ENCODE measurements at places on chromosomes 13 and 19.

DNA sequence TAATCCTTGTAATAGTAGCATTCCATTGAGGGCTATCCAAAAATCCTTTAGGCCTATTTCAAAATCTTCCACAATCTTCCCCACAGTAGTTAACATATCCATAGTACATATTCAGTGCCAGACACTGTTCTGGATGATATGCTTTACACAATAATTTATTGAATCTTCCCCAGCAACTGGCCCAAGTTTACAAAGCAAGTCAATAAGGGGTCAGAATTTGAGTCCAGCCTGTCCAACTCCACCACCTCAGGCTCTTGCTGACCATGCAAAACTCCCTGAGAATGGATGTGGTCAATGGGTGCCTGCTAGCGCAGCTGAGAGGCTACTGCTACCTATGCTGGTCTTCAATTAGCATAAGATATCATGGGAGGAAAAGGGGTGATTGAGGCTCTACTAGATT is 529.6 kb downstream of the FGF9 start:
- H3K36me3 ChIP-seq, result no peaks in the 10 kb centered on the region
- no peaks in the 10 kb centered on the region for H3K27me3 ChIP-seq
- no peaks in the 10 kb centered on the region for H3K4me1 ChIP-seq

GRCh38 chr13:113192279-113192678 is 16.2 kb downstream of the PCID2 start:
- H3K27ac ChIP-seq, result no peak overlapping the region
- no peaks in the 10 kb centered on the region for H3K27me3 ChIP-seq
- H3K4me3 ChIP-seq, result no peak overlapping the region
- no peaks in the 10 kb centered on the region for H3K36me3 ChIP-seq
- H3K4me1 ChIP-seq, result peaks cover 9% of the 10 kb centered on the region

DNA sequence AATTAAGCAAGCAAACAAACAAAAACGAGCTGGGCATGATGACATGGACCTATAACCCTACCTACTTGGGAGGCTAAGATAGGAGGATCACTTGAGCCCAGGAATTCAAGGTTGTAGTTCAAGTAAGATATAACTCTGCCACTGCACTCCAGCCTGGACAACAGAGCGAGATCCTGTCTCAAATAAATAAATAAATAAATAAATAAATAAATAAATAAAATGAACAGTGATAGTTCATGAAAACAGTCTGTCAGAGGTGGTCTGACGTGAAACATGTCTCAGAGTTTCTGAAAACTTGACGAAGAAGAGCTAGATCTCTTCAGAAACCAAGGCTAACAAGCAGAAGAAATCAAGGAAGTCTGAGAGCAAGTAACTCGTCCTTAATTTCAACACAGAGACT is 188.8 kb upstream of the GPC6 start:
- no peak overlapping the region for H3K27ac ChIP-seq
- H3K4me1 ChIP-seq, result no peaks in the 10 kb centered on the region
- no peak overlapping the region for H3K4me3 ChIP-seq
- DNase-seq, result no peak
- no peaks in the 10 kb centered on the region for H3K27me3 ChIP-seq

DNA sequence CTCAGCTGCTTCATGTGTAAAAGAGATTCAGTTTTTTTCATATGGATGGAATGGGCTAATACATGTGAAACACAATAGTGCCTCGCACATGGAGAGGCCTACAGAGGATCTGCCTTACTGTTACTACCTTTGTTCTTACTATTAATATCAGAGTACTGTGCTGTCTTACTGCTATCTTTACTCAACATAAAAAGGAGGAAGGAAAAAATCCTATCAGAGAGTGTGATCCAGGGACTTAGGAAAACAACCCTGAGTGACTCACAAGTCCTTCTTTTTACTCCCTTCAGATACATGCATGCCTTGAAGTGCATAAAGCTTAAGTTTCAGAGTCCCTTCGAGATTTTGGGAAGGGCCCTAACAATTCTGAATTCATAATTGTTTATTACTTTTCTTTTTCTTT is 136.8 kb downstream of the TBC1D4 start:
- peaks cover 3% of the 10 kb centered on the region for H3K4me1 ChIP-seq
- no peak overlapping the region for H3K4me3 ChIP-seq
- H3K36me3 ChIP-seq, result no peaks in the 10 kb centered on the region
- H3K27ac ChIP-seq, result no peak overlapping the region
- H3K27me3 ChIP-seq, result no peaks in the 10 kb centered on the region
- no peak for DNase-seq

DNA sequence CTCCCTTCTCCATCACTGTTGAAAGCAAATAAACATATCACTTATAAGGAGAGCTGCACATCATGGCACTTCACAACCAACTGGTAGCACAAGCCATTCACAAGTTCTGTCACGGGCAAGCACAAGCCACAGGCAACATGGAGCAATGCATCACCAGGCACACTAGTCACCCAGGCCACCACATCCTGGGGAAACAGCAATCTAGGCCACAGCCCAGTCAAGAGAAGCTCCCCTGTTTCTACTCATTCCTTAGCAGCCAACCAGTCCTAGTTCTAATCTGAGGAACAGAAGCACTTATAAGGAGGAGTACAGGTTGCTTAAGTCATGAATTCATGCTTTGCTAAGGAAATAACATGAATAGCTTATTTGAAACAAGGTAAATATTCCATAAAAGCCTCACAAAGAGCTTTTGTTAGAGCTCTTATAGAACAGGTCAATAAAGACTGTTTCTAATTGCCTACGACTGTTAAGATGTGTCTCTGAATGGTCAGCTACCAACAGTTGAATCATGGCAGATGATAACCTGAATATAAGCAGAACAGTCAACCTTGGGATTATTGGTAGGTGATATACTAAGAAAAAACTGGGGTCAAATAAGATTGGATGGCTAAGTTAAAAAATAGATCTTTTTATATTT is 169.0 kb downstream of the TBC1D4 start:
- no peak overlapping the region for H3K27ac ChIP-seq
- H3K4me1 ChIP-seq, result no peaks in the 10 kb centered on the region
- no peaks in the 10 kb centered on the region for H3K27me3 ChIP-seq
- H3K36me3 ChIP-seq, result no peaks in the 10 kb centered on the region
- no peak for DNase-seq

DNA sequence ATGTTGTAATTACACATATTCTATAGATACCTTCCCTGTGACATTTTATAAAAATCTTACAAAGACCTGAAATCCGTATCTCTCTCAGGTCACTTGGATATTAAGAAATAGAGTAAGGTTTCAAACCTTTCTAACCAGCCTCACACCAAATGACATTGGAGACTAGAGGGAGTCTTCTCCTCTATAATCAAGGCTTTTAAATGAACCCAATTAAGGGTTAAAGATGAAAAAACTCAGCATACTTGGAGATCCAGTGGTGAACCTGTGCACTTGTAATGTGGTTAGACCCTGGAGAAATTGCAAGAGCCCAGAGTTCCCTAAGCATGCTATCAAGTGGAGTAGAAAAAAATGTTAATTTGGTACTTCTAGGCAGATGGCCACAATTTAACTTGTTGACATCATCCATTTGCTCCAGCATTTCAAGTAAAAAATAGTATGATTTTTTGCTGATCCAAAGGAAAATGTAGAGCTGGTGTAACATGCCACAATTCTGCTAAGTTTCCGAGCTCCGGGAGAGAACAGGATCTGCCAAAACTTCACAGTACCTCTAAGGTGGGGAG is 554.1 kb upstream of the MIR17HG start:
- no peak overlapping the region for H3K4me3 ChIP-seq
- no peaks in the 10 kb centered on the region for H3K27me3 ChIP-seq
- no peaks in the 10 kb centered on the region for H3K4me1 ChIP-seq
- H3K36me3 ChIP-seq, result no peaks in the 10 kb centered on the region

DNA sequence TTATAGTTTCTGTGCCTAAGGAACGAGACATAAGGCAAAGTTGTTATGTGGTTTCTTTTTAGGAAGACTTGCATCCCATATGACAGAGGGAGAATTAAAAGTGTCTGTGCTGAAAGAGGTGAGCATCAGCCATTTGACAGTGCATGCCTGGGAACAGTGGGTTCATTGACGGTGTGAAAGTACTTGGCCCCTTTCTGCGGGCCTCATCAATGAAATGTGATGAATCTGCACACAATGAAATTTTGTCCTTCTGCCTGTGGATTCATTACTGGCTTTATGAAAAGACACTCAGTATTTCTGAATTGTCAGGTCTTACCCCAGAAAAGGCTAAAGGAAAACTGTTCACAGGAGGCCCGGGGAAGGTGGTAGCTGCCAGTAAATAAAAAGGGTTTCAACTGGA is 295.8 kb downstream of the FOXO1 start:
- no peaks in the 10 kb centered on the region for H3K4me1 ChIP-seq
- H3K4me3 ChIP-seq, result no peak overlapping the region
- H3K36me3 ChIP-seq, result no peaks in the 10 kb centered on the region
- H3K27ac ChIP-seq, result no peak overlapping the region
- DNase-seq, result no peak

DNA sequence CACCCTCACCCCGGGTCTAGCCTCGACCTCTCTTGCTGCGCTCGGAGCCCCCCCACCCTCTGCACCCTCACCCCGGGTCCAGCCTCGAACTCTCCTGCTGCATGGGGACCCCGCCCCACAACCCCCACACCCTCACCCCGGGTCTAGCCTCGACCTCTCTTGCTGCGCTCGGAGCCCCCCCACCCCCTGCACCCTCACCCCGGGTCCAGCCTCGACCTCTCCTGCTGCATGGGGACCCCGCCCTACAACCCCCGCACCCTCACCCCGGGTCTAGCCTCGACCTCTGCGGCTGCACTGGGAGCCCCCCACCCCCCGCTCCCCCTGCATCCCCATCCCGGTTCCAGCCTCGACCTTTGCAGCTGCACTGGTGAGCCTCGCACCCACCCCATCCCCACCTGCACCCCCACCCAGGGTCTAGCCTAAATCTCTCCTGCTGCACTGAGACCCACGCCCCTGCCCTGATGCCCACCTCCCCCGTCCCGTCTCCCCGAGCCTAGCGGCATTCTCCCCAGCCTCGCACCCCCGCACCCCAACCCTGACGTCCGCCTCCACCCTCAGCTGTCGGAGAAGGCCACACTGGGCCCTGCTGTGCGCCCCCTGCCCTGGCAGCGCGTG is 1.8 kb downstream of the CFD start:
- no peaks in the 10 kb centered on the region for H3K36me3 ChIP-seq
- no peaks in the 10 kb centered on the region for H3K27me3 ChIP-seq
- H3K27ac ChIP-seq, result no peak overlapping the region
- DNase-seq, result no peak
- no peak overlapping the region for H3K4me3 ChIP-seq

DNA sequence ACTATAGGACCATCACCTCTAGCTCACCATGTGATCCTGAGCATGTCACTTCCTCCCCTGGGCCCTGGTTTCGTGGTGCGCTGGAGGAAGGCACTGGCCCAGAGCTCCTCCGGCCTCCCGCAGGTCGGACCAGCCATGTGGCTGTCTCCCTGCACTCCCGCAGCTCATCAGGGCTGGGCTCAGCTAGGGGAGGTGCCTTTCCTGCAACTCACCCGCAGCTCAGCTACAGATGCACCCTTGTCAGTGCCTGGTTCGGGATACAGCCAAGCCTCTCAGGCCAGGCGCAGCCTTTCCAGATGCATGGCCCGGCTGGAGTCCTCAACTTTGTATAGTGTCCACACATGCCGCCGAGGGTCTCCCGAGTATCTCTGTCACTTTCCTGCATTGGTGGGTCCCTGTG is 138.2 kb upstream of the VSTM2B start:
- no peaks in the 10 kb centered on the region for H3K4me1 ChIP-seq
- H3K36me3 ChIP-seq, result no peaks in the 10 kb centered on the region
- H3K27ac ChIP-seq, result no peak overlapping the region
- no peak for DNase-seq

DNA sequence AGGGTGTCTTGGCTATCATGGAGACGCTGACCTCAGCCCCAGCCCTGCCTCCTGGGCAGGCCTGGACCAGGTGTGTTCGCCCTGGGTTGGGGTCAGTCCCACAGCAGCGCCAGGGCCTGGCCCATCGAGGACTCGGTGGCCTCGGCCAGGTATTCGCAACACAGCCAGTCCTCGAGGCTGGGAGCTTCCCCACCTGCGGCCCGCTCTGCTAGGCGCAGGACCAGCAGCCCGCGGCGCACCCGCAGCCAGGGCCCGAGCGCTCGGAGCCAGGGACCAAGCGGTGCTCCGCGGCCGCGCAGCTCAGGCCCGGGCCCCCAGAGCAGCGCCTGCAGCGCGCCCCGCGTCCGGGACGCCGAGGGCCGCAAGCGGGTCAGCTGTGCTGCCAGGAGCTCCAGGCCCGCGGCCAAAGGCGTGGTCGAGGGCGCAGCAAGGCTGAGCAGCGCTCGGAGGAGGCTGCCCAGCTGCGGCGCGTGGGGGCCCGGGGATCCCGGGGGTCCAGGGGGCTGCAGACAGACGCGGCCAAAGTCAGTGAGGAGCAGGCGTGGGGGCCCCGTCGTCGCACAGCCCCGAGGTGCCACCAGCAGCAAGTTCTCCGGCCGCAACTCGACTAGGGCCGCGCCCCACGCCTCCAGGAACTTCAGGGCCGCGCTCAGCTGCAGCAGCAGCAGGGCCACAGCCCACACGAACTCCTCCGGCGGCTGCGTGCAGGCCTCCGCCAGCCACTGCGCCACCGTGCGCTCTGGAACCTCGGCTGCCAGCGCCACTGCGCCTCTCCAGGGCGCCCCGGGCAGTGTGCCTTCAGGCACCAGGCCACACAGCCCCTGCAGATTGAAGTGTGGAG is 6.2 kb downstream of the PEAK3 start:
- H3K4me1 ChIP-seq, result peaks cover 19% of the 10 kb centered on the region
- peaks cover 5% of the 10 kb centered on the region for H3K36me3 ChIP-seq
- no peak overlapping the region for H3K27ac ChIP-seq
- no peaks in the 10 kb centered on the region for H3K27me3 ChIP-seq

DNA sequence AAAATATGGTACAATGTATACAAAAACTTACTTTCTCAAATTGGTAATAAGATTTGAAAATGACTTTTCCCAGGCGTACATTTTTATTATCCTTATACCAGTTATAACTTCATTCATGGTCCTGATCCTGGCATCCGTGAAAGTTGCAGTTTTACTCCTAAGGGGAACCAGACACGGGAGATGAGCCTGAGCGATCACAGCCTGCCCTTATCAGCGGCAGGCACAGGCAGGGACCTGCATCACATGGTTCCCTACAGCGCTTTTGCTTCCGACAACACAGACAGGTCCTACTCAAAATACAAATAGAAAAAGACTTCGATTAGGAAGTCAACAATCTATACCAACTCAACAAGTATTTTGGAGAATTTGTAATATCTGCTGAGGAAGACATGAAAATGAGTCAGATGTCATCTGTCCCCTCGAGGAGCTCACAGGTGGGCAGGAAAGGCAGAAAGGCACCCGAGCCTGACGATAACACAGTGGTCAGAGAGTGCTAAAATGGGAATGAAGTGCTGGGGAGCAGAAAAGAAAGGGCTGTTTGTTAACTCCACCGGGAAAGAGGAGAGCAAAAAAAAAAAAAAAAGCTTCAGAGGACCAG is 93.4 kb downstream of the ABCC4 start:
- no peak overlapping the region for H3K4me3 ChIP-seq
- H3K27ac ChIP-seq, result no peak overlapping the region
- no peaks in the 10 kb centered on the region for H3K27me3 ChIP-seq

DNA sequence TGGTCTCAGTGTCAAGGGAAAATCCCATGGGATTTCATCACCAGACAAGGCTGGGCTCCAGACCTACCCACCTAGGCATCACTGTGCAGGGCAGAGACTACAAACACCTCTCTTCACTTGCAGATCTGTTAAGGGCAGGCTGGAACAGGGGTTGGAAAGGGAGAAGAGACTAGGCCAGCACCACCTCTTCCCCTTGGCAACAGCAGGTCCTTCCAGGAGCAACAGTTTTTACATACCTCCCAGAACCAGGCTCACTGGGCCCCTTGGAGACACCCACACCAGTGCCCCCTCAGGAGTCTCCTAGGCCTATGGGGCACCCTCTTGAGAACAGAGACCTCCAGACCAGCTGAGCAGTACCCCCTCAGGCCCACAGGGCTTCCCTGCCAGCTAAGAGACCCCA is 2.5 kb upstream of the UBE2M start:
- DNase-seq, result no peak
- no peak overlapping the region for H3K4me3 ChIP-seq

- DNase-seq, result no peak
- peaks cover 7% of the 10 kb centered on the region for H3K4me1 ChIP-seq
- peak overlapping the region; percentile 38 for H3K27ac ChIP-seq
Observed at GRCh38 chr19:29687244-29687896, 22.1 kb downstream of the PLEKHF1 start.

All from prostate gland (tissue), 2 donors.